ENCODE measurements at places on chromosomes 12 and 14. TPM values are rescaled to one million over a fixed set of nuclear protein-coding genes. Genes with fewer than 3 reads are reported as not detected.

Gene TMEM52B
- not detected for total RNA-seq

DNA sequence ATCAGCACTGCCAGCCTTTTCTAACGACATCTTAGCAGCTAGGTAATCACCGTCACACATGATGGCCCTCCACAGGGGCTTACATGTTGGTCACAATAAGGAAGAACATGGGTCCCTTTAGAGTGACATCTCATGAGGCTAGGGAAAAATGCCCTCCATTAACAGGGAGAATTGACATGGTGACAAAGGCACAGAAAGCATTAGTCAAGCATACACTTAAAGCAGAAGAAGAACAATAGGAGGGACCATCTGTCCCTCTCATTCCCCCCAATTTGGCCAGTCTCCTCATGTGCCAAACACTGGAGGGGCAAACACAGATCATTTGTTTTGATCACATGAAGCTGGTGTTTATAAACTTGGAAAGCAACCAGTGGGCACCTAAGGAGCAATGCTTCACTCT is 78.0 kb downstream of the GRIP1 start:
- no peak for DNase-seq

Gene RNFT2
- total RNA-seq, result 1.3 TPM

- no peak for DNase-seq
Observed at GRCh38 chr12:27236498-27236897, 7.6 kb upstream of the STK38L start.

GRCh38 chr14:22641846-22642245 is 2.3 kb downstream of the OR6J1 start:
- DNase-seq, result no peak

Gene SYT1
- total RNA-seq, result 2.5 TPM

Gene KRT5
- total RNA-seq, result 0.66 TPM

DNA sequence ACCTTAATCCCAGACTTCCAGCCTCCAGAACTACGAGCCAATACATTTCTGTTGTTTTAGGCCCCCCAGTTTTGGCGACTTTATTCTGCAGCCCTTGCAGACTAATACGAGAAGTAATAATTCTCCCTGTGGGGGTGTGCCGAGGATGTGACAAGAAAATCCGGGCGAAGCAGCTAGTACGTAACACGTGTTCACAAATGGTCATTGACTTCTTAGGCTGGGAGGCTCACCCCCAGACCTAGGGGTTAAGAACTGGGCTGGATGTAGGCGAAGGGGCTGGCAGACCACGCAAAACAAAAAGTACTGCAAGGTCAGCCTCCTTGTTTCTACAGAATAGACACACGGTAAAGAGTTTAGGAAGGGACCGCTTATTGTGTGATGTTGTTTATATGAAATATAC is 69.8 kb upstream of the ESRRB start:
- no peak for DNase-seq

Gene STON2
- total RNA-seq, result 34.5 TPM

- DNase-seq, result no peak
Observed at GRCh38 chr14:51727526-51727925, 75.8 kb downstream of the FRMD6 start.

- no peak for DNase-seq
Observed at GRCh38 chr14:63666335-63666734, 24.7 kb upstream of the WDR89 start.

- DNase-seq, result no peak
Observed at GRCh38 chr12:131620946-131621681, 89.8 kb upstream of the SFSWAP start.

GRCh38 chr12:84643993-84644392 is 268.6 kb downstream of the SLC6A15 start:
- DNase-seq, result no peak

DNA sequence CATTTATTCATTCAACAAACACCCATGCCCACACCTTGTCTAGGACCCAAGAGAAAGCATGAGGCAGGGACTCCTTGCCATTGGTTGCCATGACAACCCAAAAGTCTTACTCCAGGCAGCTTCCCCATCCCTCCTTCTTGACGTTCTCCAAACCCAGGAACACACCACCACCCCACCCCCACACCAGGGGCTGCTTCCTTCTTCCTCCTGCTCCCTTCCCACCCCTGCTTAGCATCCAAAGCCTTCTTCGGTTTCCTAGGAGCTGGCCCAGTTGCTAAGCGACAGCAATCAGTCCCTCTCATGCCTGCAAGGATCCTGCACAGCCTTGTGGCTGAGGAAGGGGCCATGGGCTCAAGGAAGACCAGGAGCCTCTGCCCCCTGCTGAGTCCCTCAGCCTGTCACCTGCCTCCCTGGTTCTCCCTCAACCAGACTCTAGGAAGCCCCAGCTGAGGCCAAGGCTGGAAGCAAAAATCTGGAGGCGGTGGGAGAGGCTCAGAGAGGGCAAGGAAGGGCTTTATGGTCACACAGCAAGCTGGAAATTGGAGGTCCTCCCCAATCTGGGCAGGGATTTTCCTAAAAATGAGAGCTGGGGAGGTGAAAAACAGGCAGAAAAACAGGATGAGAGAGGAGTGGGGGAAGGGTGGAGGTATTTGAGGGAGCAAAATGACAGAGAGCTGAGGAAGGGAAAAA is 15.4 kb downstream of the RASAL1 start:
- no peak for DNase-seq

GRCh38 chr12:68445824-68446223 is 113.7 kb upstream of the MDM1 start:
- DNase-seq, result peak; percentile 48

GRCh38 chr14:94560291-94560665 is 964 bp upstream of the SERPINA4 start:
- DNase-seq, result no peak

DNA sequence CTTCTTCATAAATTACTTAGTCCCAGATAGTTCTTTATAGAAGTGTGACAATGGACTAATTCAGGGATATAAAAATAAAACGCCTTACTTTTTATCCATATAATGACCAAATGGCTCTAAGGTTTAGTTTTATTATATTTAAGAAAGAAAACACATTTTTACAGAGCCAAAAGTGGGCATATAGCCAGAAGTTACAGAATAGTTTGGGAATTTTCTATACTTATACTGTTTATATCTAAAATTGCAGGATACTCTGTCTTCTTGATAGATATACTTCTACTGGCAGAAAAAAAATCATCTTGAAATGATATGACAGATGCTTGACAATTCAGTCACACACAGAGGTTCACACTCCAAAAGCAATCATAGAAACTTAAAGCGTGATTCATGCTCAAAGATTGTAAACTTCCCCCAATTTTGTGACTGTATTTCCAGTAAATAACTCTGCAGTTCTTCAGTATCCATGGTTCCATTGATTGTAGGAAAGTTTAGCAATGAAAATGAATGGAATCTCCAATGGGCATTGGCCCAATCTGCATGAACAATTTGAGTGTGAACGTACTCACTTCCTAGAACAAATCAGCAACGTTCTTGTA is 307.8 kb downstream of the NOVA1 start:
- peak; percentile 74 for DNase-seq

GRCh38 chr12:45339035-45339434 is 123.1 kb downstream of the ANO6 start:
- peak; percentile 18 for DNase-seq
